ENCODE measurements at places on chromosomes 5 and 9.

GRCh38 chr9:33161011-33161588 is 6.0 kb downstream of the B4GALT1 start:
- peak; percentile 84 for DNase-seq

DNA sequence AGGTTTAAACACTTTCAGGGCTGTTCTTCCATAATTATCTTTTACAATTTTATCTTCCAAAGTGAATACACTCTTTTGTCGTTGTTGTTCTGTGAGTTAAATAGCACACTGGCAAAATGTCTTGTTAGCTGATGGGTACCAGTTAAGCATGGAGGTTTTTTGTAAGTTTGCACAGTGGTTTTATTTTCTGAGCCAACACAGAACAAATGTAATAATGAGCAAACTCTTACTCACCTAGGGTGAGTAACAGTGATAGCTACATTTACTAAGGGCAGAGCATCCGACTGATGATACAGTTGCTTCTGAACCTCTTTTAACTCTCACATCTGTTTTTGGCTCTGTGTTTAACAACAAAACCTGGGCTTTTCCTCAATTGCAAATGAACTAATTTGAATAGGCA is 103.2 kb downstream of the CTNND2 start:
- DNase-seq = no peak

DNA sequence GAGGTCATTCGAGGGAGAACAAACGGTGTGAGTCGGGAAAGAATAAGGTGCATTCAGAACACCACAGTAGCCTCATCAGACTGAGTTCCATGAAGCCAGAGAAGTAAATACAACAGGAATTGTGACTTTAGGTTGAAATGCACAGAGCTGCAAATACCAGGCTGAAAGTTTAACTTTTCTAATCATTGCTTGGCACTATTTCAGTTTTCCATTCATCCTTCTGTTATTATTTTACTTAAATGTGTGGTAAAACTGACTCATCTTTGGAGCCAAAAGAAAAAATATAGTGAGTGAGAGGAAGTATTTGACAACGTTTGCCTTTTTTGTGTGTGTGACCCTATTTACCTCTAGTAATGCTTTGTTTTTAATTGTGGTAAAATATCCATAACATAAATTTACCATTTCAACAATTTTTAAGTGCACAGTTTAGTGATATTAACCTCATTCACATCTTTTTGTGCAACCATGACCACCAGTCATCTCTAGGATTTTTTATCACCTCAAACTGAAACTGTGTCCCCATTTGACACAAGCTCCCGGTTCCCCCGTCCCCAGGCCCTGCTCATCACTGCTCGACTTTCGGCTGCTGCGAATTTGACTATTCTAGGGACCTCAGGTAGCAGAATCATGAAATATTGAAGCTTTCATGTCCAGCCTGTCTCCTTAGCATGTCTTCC is 166.8 kb downstream of the HSD17B3 start:
- DNase-seq = no peak

- DNase-seq = no peak
Observed at GRCh38 chr5:670396-671270, 22.5 kb downstream of the TPPP start.

- DNase-seq = peak; percentile 34
Observed at GRCh38 chr9:126155756-126156664, 170.6 kb upstream of the MVB12B start.

Measured in right atrium auricular region (tissue), 2 donors.